ENCODE measurements at places on chromosomes 5 and 9. TPM values are rescaled to one million over a fixed set of nuclear protein-coding genes. Genes with fewer than 3 reads are reported as not detected.

DNA sequence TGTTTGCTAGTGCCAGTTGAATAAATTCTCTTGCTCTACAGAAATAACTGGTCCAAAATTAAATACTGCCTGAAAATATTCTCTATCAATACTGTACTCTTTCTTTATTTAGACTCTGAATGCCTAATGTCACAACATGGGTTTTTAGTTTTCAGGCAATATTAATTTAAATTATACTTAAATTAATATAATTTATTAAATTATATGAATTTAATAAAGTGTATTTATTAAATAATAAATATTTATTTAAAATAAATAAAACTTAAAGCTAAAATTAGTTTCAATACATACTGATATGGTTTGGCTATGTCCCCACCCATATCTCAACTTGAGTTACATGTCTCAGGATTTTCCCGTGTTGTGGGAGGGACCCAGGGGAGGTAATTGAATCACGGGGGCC is 146.0 kb downstream of the PRR16 start:
- H3K27me3 ChIP-seq: no peaks in the 10 kb centered on the region
- H3K4me1 ChIP-seq: peaks cover 7% of the 10 kb centered on the region
- DNase-seq: no peak
- H3K27ac ChIP-seq: no peak overlapping the region
- H3K36me3 ChIP-seq: no peaks in the 10 kb centered on the region
- no peak overlapping the region for H3K4me3 ChIP-seq

GRCh38 chr5:169850409-169850808 is 129.9 kb downstream of the INSYN2B start:
- no peaks in the 10 kb centered on the region for H3K36me3 ChIP-seq
- no peak overlapping the region for H3K27ac ChIP-seq
- H3K4me3 ChIP-seq: no peak overlapping the region
- H3K27me3 ChIP-seq: no peaks in the 10 kb centered on the region
- H3K4me1 ChIP-seq: no peaks in the 10 kb centered on the region

DNA sequence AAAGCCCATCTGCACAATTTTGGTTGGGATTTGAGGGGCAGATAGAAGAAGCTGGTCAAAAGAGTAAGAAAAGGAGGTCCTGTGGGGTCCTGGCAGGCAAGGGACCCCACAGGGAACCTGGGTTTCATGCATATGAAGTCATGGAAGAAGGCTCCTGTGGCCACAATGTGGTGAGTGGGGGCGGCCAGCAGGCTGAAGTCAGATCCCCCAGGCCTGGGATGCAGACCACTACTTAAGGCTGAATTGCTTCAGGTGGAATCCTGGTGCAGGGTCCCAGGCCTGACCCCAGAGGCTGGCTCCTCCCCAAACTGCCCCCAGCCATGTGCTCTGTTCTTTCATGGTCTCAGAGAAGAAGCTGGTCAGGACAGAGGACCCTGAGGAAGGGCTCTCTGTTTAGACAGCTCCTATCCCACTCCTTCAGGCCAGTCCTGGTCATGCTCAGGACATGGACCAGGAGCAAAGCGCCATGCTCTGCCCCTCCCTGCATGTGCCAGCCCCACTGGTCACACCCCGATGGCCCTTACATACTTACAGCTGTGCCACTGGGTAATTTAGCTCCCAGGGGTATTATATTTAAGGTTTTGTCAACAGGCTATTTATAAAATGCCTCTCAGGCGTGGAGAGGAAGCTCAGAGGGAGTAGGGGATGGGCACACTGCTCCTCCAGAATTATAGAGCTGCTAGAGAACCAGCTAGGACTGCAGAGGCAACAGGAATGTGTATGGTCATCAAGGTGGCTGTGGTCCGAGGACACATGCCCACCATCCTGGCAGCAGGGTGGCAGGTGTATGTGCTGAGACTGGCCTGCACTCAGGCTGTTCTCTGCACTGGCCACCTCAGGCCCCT is 33.4 kb downstream of the C5orf15 start:
- DNase-seq: no peak
- no peaks in the 10 kb centered on the region for H3K27me3 ChIP-seq
- no peaks in the 10 kb centered on the region for H3K4me1 ChIP-seq
- H3K27ac ChIP-seq: no peak overlapping the region
- H3K36me3 ChIP-seq: no peaks in the 10 kb centered on the region

RNF183 gene
- not detected for polyA plus RNA-seq

DNA sequence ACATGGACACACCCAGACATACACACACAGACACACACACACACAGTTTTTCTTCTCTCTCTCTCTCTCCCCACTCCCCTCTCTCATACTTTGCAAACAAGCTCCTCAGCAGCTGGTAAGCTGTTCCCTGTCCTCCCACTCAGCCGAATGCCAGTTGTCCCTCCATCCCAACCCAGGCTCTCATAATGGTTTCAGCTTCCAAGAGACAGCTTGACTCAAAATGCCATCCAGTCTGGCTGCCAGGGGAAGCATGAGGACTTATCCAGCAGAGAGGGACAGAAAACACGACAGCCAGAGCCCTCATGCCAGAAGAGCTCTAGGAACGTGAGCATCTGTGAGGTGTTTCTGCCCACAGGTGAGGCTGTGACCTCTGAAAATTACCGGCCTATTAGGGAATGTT is 112.6 kb upstream of the SPDL1 start:
- no peak overlapping the region for H3K4me3 ChIP-seq
- no peak for DNase-seq
- H3K4me1 ChIP-seq: no peaks in the 10 kb centered on the region
- no peaks in the 10 kb centered on the region for H3K36me3 ChIP-seq
- no peak overlapping the region for H3K27ac ChIP-seq

DNA sequence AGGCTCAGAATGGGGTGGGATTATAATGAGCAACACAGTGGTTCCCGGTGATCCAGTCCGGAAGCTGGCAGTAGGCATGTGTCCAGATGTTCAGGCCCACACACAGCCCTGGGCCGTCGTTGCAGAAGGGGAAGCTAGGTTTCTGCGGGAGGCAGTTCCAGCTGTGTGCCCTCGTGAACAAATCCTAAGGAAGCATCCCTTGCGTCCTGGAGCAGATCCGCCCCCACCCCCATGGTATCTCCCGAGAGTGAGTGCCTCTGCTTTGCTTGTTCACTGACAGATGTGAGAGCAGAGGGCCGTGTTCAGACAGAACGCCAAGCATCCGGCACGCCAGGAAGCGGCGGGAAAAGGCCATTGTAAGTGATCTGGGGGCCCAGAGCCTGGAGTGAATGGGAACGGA is 104.8 kb downstream of the PDE6A start:
- peaks cover 3% of the 10 kb centered on the region for H3K4me1 ChIP-seq
- H3K27me3 ChIP-seq: no peaks in the 10 kb centered on the region
- H3K4me3 ChIP-seq: no peak overlapping the region
- H3K36me3 ChIP-seq: peaks cover 95% of the 10 kb centered on the region
- H3K27ac ChIP-seq: peak overlapping the region; percentile 9

DNA sequence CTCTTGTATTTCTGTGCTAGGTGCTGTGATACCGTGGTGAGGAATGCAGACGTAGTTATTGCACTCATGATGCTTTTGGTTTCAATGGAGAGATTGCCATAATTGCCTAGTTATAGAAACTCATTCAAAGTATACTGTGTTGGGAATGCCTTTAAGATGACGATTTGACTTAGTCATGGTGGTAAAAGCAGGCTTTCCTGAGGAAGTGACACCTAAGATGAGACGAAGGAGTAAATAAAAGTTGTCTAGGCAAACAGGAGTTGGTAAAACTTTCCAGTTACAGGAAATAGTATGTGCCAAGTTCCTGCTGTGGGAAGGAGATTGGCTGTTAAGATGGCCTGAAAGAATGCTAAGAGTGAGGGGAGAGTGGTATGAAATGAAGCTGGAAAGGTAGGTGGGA is 48.1 kb downstream of the FOCAD start:
- H3K4me3 ChIP-seq: no peak overlapping the region
- no peaks in the 10 kb centered on the region for H3K4me1 ChIP-seq
- DNase-seq: no peak
- H3K36me3 ChIP-seq: no peaks in the 10 kb centered on the region
- H3K27ac ChIP-seq: no peak overlapping the region

DNA sequence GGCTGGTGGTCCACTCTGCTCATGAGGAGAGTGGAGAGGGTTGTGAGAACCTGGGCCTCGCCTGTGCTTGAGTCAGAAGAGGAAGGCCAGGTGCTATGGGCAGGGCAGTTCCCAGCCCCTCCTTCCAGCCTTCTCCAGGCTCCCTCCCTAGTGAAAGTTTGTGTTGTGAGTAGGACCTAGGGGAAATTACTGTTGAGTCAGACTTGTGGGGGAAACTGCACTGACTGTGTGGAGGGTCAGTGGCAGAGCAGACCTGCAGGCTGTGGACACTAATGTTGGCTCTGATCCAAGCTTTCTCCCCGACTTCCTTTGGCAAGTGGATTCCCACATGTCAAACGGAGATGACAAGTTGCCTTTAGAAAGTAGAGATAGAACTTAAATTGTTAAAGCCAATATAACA is 102.6 kb downstream of the ARHGAP26 start:
- no peaks in the 10 kb centered on the region for H3K36me3 ChIP-seq
- no peaks in the 10 kb centered on the region for H3K4me1 ChIP-seq
- no peak for DNase-seq
- H3K4me3 ChIP-seq: no peak overlapping the region
- H3K27me3 ChIP-seq: no peaks in the 10 kb centered on the region
- no peak overlapping the region for H3K27ac ChIP-seq

All from sigmoid colon (tissue), 7 donors.